ENCODE measurements at places on chromosomes 16 and 17. TPM values are rescaled to one million over a fixed set of nuclear protein-coding genes. Genes with fewer than 3 reads are reported as not detected.

Gene TMEM106A
- 0.40 TPM for total RNA-seq

Gene NPIPB9
- total RNA-seq = 1.4 TPM

Gene SMPD3
- total RNA-seq = 0.94 TPM

Gene SLC35G3
- total RNA-seq = not detected

DNA sequence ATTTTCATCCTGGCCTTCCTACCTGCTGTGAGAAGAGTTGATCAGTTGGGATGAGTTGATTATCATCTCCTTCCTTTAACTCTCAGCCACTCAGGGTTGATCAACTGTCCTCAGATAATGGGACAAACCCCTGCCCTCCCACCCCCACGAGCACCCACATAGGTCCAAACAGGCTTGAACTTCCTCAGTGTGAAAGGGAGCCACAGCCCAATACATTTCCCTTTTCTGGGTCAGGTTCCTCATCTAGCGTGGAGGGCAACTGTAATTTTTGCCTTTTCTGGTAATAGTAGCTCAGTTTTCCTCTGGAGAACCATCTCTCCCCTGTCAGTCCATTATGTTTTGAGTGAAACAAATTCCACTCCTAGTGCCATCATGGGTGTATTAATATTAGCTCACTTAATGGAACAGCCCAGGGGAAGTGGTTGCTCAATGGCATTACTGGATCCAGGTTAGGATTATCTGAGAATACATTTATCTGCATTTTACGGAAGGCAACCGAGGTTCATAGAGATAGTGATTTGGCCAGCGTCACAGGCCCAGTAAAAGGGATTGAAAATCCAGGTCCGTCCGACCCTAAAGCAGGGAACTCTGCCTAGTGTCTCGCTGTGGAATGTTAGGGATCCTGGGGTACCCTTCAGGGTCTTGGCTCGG lies 476 bp upstream of the LPCAT2 start:
- H3K4me1 ChIP-seq = peaks cover 10% of the 10 kb centered on the region
- H3K4me3 ChIP-seq = peak overlapping the region; percentile 64
- H3K27ac ChIP-seq = no peak overlapping the region
- H3K27me3 ChIP-seq = no peaks in the 10 kb centered on the region
- no peak for DNase-seq

- peaks cover 20% of the 10 kb centered on the region for H3K36me3 ChIP-seq
- peak; percentile 50 for DNase-seq
- peaks cover 17% of the 10 kb centered on the region for H3K4me1 ChIP-seq
- no peaks in the 10 kb centered on the region for H3K27me3 ChIP-seq
- H3K27ac ChIP-seq = peak overlapping the region; percentile 66
Measured at GRCh38 chr16:67773569-67774456, 32.5 kb downstream of the RANBP10 start.

DNA sequence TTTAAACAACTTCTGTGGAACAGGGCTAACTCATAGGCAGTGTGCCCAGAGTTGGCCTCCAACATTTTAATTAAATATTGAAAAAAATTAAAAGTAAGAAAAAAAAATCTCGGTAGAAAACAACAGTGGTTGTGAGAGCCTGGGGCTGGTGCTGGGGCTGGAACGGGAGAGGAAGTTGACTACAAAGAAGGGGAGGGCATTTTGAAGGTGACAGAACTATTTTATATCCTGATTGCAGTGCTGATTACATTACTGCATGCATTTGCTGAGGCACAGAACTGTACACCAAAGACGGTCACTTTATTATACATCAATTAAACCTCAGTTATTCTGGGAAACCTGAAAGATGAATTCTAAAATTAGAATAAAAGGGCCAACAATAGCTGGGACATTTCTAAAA lies 142.5 kb downstream of the PARN start:
- no peak for DNase-seq
- H3K27ac ChIP-seq = peak overlapping the region; percentile 72
- H3K36me3 ChIP-seq = peaks cover under 1% of the 10 kb centered on the region
- peaks cover 7% of the 10 kb centered on the region for H3K4me1 ChIP-seq
- H3K4me3 ChIP-seq = no peak overlapping the region

- no peaks in the 10 kb centered on the region for H3K27me3 ChIP-seq
- no peak for DNase-seq
- peaks cover 70% of the 10 kb centered on the region for H3K36me3 ChIP-seq
- no peak overlapping the region for H3K27ac ChIP-seq
- no peak overlapping the region for H3K4me3 ChIP-seq
- H3K4me1 ChIP-seq = no peaks in the 10 kb centered on the region
Measured at GRCh38 chr16:74622005-74622404, 15.1 kb upstream of the GLG1 start.

DNA sequence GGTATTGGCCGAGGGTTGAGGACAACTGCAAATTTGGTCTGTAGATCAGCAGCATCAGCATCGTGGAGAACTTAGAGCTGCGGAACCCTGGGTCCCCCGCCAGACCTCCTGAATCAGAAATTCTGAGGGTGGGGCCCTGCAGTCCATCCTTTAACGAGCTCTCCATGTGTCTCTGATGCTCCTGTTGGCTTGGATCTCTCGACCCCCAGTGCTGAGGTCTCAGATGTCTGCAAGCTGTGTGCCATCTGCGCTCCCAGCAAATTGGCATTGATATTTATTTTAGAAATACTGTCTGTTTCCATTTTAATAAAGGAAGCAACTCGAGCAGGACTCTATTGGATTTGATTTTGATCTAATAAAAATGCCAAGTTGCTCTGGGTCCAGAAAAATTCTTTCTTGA lies 250.0 kb downstream of the KATNIP start:
- no peak overlapping the region for H3K4me3 ChIP-seq
- peaks cover 15% of the 10 kb centered on the region for H3K27me3 ChIP-seq
- no peaks in the 10 kb centered on the region for H3K36me3 ChIP-seq
- H3K27ac ChIP-seq = no peak overlapping the region

GRCh38 chr16:67190041-67190440 lies at the start of gene EXOC3L1:
TSS of gene EXOC3L1 (minus strand) at chr16:67190136. CDS start at chr16:67189676, 460 bp downstream.
- peak within 1 kb of the TSS; percentile 11 for H3K27ac ChIP-seq
- no peak for DNase-seq
- no peaks in the 10 kb centered on the region for H3K27me3 ChIP-seq
- peaks cover 72% of the 10 kb centered on the region for H3K4me1 ChIP-seq
- H3K4me3 ChIP-seq = no peak within 1 kb of the TSS

- H3K27me3 ChIP-seq = no peaks in the 10 kb centered on the region
- DNase-seq = peak; percentile 69
- H3K27ac ChIP-seq = peak overlapping the region; percentile 13
Measured at GRCh38 chr16:20866145-20866772, 33.9 kb downstream of the DCUN1D3 start.

DNA sequence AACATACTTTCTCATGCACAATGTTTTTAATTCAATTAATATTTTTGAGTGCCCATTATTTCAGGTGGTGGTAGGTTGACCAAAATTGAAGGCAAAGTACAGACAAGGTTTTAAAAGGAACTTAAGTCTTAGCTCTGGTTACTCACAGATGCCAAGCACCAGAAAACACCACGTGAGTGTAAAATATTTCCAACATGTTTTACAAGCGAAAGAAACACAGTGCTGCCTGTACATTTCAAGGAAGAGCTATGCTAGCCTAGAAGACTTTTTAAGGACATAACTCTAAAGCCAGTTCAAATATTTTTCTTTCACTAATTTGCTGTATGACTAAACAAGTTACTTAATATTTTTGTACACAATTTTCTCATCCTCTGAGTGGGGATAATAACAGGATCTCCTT lies 736.4 kb upstream of the GOT2 start:
- H3K4me3 ChIP-seq = no peak overlapping the region
- DNase-seq = no peak
- no peaks in the 10 kb centered on the region for H3K36me3 ChIP-seq

GRCh38 chr16:15726715-15727114 lies 76.7 kb downstream of the NDE1 start:
- no peak overlapping the region for H3K27ac ChIP-seq
- no peaks in the 10 kb centered on the region for H3K27me3 ChIP-seq
- no peaks in the 10 kb centered on the region for H3K4me1 ChIP-seq
- no peak overlapping the region for H3K4me3 ChIP-seq
- DNase-seq = no peak
- H3K36me3 ChIP-seq = peaks cover 15% of the 10 kb centered on the region

DNA sequence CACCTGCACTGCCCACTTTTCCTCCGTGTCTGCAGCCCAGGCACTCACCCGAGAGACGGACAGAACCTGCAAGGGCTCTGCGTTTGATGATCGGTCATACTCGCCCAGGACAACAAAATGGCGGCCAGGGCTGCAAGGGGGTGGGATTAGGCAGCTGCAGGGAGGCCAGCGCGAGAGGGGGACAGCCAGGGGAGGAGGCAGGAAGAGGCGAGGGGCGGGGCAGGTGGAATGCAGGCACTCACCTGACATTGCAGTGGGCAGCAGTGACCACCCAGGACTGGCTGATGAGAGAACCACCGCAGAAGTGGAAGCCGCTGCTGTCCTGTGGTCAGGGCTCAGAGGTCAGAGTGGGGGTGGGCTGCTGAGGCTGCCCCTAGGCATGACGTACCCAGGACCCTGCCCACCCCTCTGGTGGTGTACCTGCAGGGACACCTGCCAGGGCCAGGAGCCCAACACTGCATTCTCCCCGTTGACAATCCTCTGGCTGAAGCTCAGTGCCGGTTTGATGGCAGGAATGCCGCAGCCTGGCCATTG lies 917 bp downstream of the CTRL start:
- H3K4me3 ChIP-seq = no peak overlapping the region
- peaks cover 50% of the 10 kb centered on the region for H3K4me1 ChIP-seq
- no peak overlapping the region for H3K27ac ChIP-seq
- no peak for DNase-seq
- H3K36me3 ChIP-seq = peaks cover 24% of the 10 kb centered on the region

DNA sequence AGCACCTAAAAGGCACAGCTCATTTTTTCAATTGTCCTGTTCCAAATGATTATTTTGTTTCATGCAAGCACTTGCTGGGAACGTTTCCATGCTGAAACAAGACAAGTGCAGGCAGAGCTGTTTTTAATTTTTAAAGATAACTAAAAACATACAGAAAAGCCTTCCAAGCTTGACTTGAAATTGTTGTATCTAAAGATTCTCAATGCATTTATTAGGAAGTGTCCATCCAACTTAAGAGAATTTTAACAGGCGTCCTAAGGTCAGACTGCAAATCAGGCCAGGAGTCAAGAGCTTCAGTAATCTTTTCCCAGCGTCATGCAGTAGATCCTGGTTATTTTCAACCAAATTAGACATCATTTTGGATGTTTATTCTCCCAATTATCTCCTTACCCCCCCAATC lies 702.8 kb downstream of the KCNJ2 start:
- H3K4me3 ChIP-seq = no peak overlapping the region
- DNase-seq = no peak

GRCh38 chr16:80004113-80004512 lies 403.6 kb upstream of the MAF start:
- H3K27ac ChIP-seq = no peak overlapping the region
- H3K4me3 ChIP-seq = no peak overlapping the region
- no peaks in the 10 kb centered on the region for H3K36me3 ChIP-seq
- DNase-seq = no peak
- H3K4me1 ChIP-seq = peaks cover 10% of the 10 kb centered on the region

DNA sequence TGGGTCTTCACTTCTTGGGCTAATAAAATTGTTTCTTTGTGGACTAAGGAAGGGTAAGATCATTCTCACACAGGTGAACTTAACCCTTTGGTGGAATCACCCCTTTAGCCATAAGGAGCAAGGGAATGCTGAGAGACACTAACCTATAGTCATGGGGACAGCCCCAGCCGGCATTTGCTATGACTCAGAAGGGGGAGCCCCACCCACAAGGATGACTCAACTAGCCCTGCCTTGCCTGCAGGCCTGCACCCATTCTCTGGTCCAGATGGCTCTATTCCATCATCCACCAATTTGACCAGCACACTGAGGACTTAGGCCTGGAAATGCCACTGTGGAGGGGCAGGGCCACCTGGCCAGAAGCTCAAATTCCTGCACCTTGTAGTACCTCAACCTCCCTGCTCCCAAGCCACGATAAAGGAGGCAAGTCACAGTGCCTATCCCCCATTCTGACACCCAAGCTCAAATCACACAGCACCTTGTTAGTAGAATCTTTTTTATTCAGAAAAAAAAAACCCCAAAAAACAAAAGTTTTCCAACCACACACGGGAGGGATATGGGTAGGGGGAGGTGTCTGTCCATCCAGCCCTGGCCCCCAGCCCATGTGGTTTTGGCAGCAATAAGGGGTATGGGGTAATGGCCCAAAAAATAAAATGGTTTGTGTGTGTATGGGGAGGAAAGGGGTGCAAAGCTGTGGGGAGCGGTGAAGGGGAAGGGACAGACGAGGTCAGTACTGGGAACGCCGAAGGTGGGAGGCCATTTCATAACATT lies 3.0 kb downstream of the PFN1 start:
- peak; percentile 42 for DNase-seq
- no peaks in the 10 kb centered on the region for H3K27me3 ChIP-seq
- peaks cover 34% of the 10 kb centered on the region for H3K4me1 ChIP-seq
- peak overlapping the region; percentile 97 for H3K4me3 ChIP-seq
- peaks cover 65% of the 10 kb centered on the region for H3K36me3 ChIP-seq
- H3K27ac ChIP-seq = peak overlapping the region; percentile 79

DNA sequence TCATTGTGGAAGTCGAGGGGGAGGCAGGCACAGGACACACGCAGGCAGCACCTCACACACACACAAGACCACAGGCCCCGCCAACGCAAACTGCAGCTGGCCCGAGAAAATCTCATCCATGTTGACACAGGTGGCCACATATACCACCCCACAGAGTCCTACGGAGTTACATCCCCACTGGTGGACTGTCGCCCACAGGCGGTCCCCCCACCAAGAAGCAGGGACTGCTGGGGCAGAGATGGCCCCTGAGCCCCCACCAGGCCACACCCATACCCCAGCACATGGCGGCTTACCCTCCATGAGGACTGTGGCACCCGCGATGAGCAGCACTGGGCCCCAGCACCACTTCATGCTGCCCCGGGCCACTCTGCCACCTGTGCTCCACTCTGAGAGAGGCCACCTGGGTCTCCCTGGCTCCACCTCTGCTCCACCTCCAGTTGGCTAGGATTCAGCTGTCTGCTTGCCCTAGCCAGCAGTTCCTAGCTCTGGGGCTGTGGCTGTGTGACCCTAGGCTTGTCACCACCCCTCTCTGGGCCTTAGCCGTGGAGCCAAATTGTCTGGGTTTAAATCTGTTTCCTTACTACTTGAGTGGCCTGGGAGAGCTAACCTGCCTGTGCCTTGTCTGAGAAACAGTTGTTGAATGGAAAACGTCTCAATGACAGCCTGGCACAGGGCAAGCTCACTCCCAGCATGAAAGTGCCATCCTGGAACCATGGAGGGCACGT lies at the start of gene PRSS53:
Gene PRSS53 (minus strand): TSS at position 485 of the 725 bp plus-strand sequence. CDS start 134 bp downstream, at position 351.
- H3K27ac ChIP-seq = no peak within 1 kb of the TSS
- H3K4me1 ChIP-seq = peaks cover 50% of the 10 kb centered on the region
- H3K36me3 ChIP-seq = peaks cover 51% of the 10 kb centered on the region
- no peaks in the 10 kb centered on the region for H3K27me3 ChIP-seq
- no peak within 1 kb of the TSS for H3K4me3 ChIP-seq

DNA sequence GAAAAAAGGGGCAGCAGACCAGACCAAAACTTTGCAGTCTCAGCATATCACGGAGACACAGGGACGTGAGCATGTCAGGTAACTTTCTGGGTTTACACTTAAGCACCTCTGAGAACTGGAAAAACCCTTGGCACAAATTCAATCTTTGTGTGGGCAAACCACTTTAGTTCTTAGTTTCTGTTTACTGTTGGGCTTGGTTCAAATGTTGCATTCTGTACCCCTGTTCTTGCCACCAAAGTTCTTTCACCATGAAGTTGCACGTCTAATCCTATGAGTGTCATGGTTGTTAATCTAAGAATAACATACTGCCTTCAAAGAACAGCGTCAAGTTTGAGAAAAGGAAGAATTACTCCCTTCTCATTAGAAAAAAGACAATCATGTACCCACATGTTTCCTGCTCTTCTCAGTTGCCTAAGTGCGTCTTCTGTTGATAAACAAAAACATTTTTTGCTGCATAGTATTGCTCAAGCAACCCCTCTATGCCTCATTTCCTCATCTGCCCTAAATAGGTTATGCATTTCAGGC lies 11.6 kb downstream of the KRT33A start:
- no peaks in the 10 kb centered on the region for H3K4me1 ChIP-seq
- H3K36me3 ChIP-seq = no peaks in the 10 kb centered on the region

- no peaks in the 10 kb centered on the region for H3K4me1 ChIP-seq
- no peak overlapping the region for H3K4me3 ChIP-seq
Measured at GRCh38 chr16:11640987-11641817, 27.1 kb upstream of the SNN start.

All from K562 (cell line).